Stimulated activated naive CD8-positive, alpha-beta T cell treated with anti-CD3 and anti-CD28 coated beads, Interleukin-15, amount 100 ng/mL, for 72 hours (primary cell): ENCODE measurements at places on chromosomes 1 and 21.

DNA sequence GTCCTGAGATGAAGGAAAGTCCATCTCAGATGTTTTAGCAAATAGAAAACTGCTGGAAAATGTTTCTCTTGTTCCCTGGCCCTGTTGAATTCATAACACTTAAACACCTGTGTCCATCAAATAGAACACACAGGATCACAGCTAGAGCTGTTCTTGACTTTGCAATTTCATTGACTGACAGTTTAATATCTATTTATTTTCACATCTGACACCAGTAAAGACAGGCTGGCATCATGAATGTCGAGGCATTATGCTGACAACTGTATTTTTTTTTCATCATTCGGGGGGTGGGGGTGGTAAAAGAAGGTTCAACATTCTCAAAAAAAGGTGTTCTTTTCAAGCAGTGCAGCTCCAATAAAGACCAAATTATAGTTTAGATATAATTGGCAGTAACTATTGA lies 591.2 kb upstream of the PTBP2 start:
- no peak for DNase-seq

GRCh38 chr1:111920221-111921024 lies 69.0 kb downstream of the KCND3 start:
- DNase-seq = no peak

DNA sequence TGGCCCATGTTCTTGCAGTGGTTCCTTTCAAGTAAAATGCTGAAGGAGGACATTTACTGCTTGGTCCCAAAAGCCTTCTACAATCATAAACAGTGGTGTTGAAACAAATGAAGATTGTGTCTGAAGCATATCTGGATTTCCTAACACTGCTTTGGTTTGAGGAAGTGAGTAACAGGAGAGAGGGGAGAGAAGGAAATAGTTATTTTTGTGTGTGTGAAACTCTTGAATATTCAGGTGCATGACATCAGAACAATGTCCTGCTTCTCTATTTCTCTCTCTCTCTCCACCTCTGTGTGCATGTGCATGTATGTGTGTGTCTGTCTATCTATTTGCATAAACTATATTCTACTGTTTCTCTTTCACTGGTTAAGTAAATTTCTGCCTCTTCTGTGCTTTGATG lies 61.4 kb upstream of the TNFSF18 start:
- no peak for DNase-seq

DNA sequence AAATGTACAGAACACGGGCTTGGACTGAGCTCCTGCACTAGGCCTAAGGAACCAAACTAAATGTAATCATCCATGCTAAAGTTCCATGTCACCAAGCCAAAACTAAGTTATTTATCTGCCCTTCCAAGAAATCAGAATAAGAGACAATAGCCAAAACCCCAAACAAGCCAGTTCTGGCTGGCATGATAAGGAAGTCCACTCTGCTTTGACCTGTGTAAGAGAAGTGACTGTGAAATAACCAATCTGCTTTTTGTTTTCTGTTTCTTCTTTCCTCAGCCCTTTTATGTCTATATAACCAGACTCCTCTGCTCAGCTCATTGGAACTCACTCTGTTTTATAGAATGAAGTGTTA lies 15.1 kb downstream of the PLPPR5 start:
- DNase-seq = no peak

GRCh38 chr1:162003830-162004215 lies 19.8 kb downstream of the OLFML2B start:
- DNase-seq = no peak

DNA sequence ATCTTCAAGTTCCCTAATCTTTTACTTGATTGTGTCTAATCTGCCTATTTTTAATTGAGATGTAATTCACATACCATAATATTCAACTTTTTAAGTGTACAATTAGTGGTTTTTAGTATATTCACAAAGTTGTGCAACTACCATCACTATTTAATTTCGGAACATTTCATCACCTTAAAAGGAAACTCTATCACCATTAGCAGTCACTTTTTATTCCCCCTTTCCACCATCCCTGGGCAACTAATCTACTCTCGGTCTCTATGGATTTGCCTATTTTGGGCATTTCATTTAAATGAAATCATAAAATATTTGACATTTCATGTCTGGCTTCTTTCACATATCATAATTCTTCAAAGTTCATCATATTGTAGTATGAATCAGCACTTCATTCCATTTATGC lies 30.6 kb upstream of the HYI start:
- no peak for DNase-seq

GRCh38 chr21:39681257-39681656 lies 63.7 kb upstream of the IGSF5 start:
- DNase-seq = no peak

DNA sequence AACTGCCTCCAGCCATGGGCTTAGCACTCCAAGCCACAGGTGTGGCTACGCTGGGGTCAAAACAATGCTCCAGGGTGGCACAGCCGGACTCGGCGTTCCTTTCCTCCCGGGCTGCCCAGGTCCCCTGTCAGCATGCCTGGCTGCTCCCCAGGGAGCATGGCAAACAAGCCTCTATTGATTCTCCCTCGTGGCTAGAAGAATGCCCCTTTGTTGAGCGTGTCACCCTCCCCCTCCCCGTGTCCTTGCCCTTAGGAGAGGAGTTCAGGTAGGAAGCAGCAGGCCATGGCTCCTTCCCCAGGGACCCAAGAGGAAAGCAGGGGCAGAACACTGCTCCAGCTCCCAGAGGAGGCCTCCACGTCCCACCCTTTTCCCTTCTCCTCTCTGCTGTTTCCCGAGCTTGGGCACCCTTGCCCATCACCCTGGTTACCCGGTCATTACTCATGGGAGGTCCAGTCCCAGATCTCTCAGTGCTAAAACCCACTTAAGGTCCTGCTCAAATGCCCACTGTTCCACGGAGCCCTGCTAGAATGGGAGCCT lies 57.4 kb upstream of the CITED4 start:
- DNase-seq = no peak
